ENCODE measurements at places on chromosomes 4 and X. TPM values are rescaled to one million over a fixed set of nuclear protein-coding genes. Genes with fewer than 3 reads are reported as not detected.

Gene DOK7
- total RNA-seq, result 2.8 TPM

DNA sequence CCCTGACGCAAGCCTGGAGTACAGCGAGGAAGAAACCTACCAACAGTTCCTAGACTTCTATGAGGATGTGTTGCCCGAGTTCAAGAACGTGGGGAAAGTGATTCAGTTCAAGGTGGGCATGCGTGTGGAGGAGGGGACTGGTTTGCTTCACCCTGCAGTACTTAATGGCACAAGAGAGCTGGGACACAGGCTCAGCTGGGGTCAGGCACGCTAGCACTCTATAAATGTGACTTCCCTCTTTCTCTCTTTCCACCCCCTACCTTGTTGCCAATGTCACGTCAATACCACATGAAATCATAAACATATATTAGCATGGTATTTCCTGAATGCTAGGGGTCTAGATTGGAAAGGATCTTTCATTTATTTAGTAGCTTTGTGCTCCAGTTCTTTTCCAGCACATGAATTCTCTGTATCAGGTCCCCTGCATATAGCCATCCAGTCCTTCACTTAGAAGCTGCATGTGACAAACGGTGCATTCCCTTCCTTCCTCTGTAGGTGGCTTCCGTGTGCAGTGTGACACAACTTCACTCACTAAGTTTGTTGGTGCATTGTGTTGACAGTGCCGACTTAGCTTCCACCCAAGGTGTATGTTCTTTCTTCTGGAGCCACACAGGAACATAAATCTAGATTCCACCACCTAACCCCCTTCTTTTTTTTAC, 25.6 kb downstream of the ZRSR2 start:
- no peak for DNase-seq

- DNase-seq, result no peak
Measured at GRCh38 chr4:78213218-78213617, 156.1 kb downstream of the FRAS1 start.

- no peak for DNase-seq
Measured at GRCh38 chrX:17415242-17415810, 40.3 kb downstream of the NHS start.

- DNase-seq, result no peak
Measured at GRCh38 chr4:71400810-71401209, 62.0 kb downstream of the SLC4A4 start.

DNA sequence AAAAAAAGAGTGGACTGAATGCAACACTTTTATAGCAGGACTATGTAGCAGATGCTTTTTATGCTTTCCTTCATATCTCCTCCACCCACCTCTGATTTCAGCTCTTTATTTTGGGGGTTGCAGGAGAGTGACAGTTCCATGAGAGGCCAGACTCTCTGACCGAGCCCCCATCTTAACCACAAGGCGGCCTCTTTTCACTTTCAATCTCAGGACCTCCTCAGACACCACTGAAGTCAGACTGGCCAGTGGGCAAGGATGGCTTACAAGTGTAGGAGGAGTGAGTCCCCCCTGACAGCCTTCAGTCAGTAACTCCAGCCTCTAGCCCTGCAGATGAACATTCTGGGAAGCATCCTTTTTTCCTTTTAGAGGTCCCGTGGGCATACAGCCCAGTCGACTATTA, 140.8 kb downstream of the FRAS1 start:
- DNase-seq, result no peak

DNA sequence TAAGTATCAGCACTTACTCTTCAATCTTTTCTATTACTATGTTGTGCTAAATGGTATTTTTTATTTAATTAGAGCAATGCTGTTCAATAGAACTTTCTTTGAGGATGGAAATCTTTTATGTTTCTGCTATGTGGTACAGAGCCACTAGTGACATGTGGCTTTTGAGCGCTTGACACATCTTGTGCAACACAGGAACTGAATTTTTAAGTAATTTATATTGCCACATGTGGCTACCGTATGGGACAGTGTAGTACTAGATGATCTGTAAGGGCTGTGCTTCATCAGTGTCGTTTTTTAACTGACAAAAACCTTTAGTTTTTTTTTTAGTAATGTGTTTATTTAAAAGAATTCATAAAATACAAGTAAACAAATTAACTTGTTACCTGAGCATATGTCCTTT, 22.4 kb downstream of the HPRT1 start:
- no peak for DNase-seq

DNA sequence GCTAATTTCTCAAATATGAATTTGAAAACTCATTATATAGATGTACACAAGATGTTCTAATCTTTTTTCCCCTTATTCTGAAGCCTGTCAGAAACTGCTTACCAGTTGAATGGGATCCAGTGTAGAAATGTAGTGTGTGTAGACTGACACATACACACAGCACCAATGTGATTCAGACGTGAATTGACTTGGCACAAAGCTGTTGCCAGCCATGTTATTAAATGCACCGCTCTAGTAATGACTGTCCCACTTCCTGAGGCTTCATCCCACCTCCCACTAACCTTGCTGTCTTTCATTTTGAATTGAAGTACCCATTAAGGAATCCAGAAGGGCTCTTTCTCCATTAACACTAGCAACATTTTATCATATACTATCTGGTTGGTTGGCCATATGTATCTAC, 146.6 kb downstream of the PPA2 start:
- no peak for DNase-seq

DNA sequence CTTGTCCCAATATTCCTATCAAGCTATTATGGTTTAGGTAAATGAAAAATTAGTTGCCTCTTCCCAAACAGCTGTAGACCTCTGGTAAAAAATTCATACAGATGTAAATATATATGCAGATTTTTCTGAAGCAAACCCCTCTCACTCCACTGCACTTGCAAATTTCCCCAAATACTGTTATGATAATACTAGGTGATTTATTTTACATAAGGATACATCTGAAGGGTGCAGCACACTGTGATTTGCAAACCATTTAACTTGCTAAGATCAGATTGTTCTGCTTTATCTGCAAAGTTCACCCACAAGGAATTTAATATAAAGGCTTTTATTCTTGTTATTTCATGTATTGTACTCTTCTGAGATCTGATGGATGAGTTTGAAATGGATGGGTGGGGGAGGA, 177.0 kb downstream of the GPAT3 start:
- DNase-seq, result no peak

DNA sequence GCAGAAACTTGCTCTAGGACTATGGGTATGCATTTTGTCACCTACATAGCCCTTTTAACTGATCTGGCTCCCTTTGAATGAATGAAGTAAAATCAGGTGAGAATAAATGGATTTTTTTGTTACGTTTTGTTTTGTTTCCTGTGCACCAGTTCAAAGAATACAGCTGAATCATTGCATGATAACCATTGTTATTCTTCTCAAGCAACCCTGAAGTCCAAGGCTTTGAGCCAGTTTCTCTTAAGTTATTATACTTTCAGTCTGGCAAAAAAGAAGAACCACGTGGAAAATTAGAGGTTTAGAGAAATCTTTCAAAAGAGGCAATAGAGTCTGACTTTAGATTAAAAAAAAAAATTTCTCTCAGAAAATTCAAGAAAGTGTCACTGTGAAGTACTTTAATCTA, 398.6 kb upstream of the TECRL start:
- no peak for DNase-seq

DNA sequence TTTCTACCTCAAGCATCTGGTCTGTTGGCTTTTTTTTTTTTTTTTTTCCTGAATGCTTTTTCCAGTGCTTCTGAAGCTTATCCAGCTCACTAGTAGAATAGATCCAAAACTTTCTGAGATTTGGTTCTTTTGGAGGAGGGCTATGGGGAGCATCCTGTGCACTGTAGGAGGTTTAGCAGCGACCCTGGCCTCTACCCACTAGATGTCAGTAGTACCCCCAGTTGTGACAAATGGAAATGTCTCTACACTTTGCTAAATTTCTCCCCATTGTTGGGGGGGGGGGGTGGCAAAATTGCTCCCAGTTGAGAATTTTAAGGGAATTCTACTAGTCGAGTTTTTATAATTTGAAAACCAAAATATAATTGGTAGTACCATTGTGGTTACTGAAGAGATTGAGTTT, 23.0 kb upstream of the PPA2 start:
- DNase-seq, result no peak

DNA sequence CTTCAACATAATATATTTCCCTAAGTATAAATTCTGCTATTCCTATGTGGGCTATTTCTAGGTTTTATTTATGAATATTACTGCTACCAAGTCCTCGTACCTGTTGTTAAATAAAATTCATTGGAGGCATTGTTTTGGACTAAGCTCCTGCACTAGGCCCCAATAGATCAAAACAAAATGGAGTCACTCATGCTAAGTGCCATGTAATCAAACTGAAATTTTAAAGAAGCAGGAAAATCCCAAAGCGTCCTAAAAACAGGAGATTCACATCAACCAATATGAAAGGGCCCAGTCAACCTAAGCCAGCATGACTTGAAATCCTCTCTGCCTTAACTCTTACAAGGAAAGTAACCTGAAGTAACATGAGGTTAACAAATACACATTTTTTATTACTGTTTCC, 743.2 kb downstream of the TRAM1L1 start:
- DNase-seq, result no peak
